T-cell (primary cell): ENCODE measurements at places on chromosomes 3 and 15.

- DNase-seq: no peak
These were observed 98.9 kb upstream of the SLC6A6 start for GRCh38 chr3:14303336-14304100.

GRCh38 chr3:36164400-36164799 lies 215.9 kb upstream of the STAC start:
- no peak for DNase-seq

DNA sequence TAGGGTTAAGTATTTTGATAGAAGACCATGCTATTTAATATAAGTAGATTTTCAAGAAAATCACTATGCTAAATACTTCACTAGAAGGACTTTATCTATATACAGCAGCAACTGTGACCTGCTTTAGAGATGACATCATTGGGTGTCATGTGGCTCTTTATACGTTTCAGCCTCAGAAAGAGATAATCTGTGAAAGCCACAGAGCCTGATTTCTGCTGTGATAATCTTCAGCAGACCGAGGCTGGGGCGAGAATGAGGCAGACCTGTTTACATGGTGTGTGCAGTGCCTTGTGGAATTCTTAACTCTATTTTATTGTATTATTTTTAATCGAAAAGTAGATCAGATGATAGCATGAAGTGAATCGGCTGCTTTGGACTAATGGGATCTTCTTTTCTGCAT lies 471.2 kb downstream of the MFSD1 start:
- no peak for DNase-seq

GRCh38 chr3:169641167-169641566 lies 22.3 kb downstream of the MECOM start:
- no peak for DNase-seq

- DNase-seq: no peak
These were observed 18.5 kb upstream of the CMTM8 start for GRCh38 chr3:32220006-32220405.

DNA sequence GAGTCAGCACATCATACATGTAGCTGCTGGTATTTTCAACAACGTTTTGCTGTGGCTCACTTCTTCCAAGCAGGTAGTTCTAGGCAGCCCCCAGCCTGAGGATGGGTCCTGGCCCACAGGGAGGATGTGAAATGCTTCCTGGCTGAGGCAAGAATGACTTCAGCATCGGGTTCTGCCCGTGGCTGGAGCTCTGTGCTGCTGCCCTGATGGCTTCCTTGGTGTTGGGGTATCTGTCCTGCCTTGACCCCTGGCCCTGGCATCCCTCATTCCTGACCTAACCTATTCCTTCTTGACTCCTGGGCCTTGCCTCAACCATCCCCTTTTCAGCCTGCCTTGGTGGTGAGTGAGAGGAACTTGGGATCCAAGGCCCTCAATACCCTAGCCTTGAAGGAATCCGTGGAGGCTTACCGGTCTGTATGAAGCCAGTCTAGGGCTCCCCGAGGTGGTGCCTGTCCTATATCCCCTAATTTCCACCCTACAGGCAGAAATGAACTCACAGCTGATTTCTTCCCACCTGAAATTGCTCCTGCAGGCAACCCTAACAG lies 300.6 kb downstream of the TLE3 start:
- no peak for DNase-seq

DNA sequence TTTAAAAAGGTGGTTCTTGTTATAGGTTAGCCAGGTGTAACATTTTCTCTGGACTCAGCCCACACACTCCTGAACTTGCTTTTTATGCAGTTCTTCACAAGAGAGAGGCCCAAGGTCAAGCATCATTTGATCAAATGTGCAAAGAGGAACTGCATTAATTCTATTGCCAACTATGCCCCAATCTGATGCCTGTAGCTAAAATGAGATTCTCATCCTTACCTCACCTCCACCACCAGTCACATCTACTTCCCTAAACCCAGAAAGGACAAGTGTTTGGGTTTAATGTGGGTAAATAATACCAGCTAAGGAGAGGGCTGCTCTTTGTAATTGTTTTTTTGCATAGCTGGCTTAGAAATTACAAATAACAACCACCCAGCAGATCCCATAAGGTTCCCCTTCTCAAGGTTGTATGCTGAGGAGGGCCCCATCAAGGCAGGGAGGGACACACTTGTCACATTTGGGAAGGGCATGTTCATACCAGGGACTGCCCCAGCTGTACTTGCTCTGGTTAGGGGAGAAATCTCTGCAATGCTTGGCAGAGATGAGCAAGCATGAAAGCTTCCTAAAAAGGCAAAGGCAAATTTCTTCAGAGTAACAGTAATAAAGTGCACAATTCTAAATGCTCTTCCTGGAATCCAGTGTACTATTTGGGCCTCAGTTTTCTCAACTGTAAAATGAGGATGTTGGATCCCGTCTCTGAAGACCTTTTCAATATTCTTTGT lies 76.2 kb downstream of the TGFBR2 start:
- DNase-seq: no peak
